ENCODE measurements at places on chromosomes 11 and 22. TPM values are rescaled to one million over a fixed set of nuclear protein-coding genes. Genes with fewer than 3 reads are reported as not detected.

DNA sequence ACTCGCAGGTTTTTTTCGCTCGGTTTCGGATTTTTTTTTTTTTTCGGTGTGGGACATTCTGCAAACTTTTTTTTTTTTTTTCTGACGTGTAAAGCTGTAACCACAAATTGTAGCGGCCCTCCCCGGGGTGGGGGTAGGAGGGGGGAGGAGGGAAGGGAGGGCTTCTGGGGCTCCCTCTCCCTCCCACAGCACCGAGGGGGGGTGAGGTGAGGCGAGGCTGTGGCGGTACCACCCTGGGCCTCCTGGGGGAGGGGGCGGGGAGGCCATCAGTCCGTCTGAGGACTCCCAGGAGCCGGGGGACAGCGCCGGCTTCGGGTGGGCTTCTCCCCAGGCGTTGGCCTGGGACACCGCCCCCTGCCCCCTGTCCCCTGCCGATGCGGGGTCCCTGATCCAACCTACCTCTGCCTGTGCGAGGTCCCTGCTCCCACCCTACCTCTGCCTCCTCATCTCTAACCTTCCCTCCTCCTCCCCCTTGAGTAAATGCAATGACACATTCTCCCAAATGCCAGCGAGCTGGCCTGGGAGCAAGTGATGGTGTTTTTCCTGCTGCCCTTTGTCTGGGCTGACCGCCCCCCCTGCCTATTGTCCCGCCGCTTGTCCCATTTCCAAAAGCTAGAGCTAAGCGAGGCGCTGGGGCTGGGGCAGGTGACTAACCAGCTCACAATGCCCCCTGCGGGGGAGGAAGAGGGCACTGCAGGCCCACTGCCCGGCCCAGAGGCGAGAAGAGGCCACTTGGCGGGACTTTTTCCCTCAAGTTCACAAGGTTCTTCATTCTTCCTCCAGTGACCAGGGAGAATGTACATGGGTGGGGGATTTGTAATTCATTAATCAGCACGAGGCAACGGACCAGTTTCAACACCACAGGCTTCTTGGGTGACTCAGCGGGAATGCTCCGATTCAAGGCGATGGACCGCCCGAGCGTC, 511 bp upstream of the CLCF1 start:
- DNase-seq, result peak; percentile 94
- no peaks in the 10 kb centered on the region for H3K27me3 ChIP-seq
- H3K4me3 ChIP-seq, result no peak overlapping the region
- H3K4me1 ChIP-seq, result peaks cover 18% of the 10 kb centered on the region

DNA sequence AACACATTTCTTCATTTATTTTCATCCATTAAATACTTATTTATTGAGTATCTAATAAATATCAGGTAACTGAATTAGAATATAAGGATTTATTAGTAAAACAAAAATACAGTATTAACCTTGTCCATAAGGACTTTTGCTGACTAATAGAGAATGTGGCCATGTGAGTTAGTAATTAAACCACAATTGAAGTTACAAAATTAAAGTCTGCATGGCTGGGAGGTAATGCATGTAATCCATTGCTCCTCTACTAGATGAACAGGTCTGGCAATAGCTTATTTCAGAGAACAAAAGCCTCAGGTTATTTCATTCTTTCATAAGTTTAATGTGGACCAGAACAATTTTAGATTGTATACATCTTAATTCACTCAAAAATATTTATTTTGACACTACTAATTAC, 9.9 kb upstream of the CARD18 start:
- H3K36me3 ChIP-seq, result no peaks in the 10 kb centered on the region
- no peak overlapping the region for H3K4me3 ChIP-seq
- no peak overlapping the region for H3K27ac ChIP-seq
- DNase-seq, result no peak
- H3K4me1 ChIP-seq, result no peaks in the 10 kb centered on the region

DNA sequence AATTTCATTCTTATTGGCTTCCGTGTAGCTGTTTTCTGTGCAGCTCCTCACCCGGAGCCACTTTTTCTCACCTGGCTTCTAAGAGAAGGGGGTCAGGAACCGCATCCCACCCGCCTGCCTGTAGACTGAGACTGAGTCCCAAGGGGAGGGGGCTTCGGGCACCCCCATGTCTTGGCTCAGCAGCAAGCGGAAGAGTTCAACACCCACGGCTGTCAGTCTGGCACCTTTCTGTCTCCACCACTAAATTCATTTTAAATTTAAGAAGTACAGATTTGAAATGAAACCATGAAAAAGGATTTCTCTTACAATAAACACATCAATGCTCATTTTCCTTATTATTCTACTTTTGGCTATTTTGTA, 66.7 kb downstream of the EFCAB6 start:
- H3K4me3 ChIP-seq, result no peak overlapping the region
- no peak for DNase-seq
- H3K36me3 ChIP-seq, result no peaks in the 10 kb centered on the region
- no peaks in the 10 kb centered on the region for H3K4me1 ChIP-seq
- no peak overlapping the region for H3K27ac ChIP-seq

Gene SYT9
- total RNA-seq, result 6.9 TPM

Gene GCAT
- 21.3 TPM for total RNA-seq

- no peak overlapping the region for H3K4me3 ChIP-seq
- no peaks in the 10 kb centered on the region for H3K36me3 ChIP-seq
- H3K27ac ChIP-seq, result no peak overlapping the region
These were observed 127.4 kb upstream of the OPCML start for GRCh38 chr11:133659538-133660201.

All from adrenal gland (tissue), 19 donors.